RPMI8226 (cell line): ENCODE measurements at places on chromosomes 4 and X.

DNA sequence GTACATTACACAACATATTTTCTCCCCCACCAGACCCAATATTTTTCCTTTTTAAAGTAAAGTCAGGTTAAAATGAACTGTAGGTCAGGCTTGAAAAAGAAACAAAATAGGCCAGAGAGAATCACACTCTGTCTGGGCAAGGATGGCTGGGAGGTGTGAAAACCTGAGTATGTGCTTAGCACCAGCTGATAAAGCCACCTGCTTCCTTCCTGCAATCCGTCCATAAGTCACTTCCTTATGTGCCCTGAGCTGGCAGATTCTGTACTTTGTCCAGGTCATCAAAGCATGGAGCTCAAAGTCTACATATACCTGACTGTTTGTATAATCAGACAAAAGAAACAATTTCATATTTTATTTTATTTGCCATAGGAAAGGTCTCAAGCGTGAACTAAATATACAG is 37.7 kb downstream of the ANTXR2 start:
- DNase-seq = peak; percentile 45

- DNase-seq = no peak
Observed at GRCh38 chrX:41720125-41720779, 3.7 kb upstream of the GPR82 start.

DNA sequence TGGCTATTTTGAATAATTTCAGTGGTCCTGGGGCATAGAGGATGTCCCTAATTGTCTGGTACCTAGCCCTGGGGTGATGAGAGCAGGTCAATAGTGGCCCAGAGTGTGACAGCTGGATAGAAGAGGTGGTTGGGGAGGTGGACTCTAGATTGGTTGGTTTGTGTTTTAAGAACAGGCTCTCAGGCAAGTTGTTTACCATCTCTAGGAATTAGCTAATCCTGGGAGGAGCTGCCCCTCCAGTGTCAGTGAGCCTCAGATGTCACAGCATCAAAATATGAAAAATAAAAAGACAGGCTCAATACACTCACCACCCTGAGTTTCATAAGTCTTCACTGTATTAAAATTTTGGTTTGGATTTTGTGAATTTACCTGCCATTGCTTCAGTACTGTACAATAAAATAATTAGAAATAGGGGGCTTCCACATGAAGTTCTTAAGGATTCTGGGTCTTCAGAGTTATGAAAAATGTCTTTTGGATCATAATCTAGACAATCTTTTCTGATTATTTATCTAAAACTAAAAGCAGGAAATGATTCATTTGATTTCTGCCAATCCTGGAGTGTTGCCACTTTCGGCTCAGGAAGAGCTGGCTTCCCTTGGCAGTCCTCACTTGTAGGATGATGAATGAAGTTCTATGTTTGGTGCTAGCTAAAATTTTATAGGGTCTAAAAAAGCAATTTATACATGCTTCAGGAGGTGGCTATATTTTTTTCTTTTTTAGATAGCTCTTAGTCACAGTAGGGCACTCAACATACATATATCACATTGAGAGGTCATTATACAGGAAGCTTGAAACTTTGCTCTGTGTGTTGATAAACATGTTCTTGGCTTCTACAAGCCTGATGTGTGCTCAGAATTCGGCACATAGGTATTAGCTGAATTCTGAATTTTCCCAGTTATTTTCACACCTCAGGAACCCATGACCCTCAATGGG is 395.1 kb downstream of the RAB28 start:
- DNase-seq = no peak

- peak; percentile 4 for DNase-seq
Observed at GRCh38 chrX:118528071-118528737, 32.6 kb downstream of the DOCK11 start.

DNA sequence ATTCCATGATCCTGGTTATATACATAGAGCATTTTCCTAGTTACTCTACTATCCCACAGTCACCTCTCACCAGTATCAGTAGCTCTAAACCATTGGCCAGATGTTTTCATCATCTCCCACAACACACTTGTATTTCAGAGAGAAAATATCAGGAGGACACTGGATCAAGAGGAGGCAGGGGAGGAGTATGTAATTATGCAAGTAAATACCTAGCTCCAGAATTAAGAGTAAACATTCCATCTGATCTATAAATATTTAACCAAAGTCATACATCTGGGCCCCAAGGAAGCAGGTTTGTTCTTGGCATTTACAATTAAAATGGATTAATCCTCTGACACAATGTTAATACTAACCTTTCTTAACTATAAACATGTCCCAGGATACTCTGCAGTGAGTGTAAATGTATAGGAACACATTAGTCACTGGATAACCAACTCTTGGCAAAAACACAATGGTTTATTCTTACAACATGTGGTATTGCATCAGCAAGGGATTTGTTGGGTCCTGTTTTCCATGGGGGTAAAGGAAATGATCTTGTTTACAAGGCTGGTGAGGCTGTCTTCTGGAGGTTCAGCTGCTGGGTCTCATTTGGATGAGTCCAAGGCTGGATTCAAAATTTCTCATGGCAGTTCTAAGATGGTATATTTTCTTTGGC is 170.1 kb downstream of the ATG4A start:
- DNase-seq = no peak

DNA sequence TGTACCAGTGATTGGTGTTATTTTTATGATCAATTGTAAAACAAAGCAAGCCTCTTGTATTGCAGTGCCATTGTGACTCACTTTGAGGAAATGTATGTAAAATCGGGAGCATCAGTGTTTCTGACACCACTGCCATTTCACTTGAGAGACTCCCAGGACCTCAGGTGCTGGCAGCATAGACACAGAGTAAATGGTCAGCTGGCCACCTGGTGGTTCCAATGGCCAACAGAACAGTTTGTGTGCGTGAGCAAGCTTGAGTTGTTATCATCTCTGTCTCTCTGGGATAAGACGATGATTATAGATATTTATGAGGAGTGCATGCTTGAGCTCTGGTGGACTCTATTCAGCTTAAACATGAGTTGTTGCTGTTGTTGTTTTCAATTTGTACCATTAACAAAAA is 356.6 kb downstream of the GUCY2F start:
- no peak for DNase-seq

GRCh38 chrX:22527302-22527701 is 254.6 kb downstream of the CBLL2 start:
- DNase-seq = no peak

DNA sequence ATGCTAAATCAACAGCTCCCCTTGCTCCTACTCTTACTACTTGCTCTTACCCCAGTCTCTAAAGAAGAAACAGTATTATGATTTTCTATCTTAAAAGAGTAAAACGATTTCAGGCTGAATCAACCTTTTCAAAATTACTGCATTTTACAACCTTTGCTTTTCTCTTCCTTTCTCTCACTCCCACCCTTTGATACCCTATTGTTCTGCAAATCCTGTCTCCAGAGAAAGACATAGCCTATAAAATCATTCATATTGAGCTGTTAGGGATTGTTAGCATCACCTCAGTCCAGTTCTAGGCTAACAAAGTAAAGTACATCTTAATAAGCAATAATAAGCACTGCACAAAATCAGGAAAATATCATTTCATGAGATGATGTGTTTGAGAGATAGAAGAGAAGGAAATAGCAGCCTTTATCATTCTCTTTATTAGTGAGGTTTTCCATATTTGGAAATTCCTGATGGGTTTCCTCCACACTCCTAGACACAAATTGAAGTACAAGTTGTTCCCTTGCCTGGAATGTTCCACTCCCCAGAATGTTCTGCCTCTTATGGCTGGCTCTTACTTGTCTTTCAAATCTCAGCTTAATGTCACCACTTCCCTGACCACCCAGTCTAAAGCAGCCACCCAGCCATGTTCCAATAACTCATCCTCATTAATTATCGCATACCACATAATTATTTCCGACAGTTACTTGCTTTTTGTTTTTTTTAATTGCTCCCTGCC is 219.7 kb downstream of the PALLD start:
- no peak for DNase-seq

- no peak for DNase-seq
Observed at GRCh38 chr4:137946453-137947174, 295.5 kb downstream of the SLC7A11 start.

DNA sequence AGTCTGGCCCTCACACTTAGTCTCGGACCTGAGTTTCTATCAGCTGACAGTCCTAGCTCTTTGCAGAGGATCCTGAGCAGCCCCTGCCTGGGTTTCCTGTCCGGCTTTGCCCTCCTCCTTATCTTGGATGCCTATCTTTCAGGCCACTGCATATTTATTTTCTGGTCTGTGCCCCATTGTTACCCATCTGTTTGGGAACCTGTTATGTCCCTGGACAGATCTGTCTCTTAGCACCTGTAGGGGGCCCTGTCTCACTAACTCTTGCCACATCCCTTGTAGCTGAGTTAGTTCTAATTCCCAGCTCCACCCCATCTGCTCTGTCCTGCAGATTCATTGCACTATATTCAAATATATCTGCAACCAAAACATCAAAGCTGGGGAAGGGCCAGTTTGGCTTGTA is 514.9 kb upstream of the LCORL start:
- DNase-seq = no peak

GRCh38 chr4:158821228-158821971 is 52.6 kb downstream of the FNIP2 start:
- DNase-seq = no peak

DNA sequence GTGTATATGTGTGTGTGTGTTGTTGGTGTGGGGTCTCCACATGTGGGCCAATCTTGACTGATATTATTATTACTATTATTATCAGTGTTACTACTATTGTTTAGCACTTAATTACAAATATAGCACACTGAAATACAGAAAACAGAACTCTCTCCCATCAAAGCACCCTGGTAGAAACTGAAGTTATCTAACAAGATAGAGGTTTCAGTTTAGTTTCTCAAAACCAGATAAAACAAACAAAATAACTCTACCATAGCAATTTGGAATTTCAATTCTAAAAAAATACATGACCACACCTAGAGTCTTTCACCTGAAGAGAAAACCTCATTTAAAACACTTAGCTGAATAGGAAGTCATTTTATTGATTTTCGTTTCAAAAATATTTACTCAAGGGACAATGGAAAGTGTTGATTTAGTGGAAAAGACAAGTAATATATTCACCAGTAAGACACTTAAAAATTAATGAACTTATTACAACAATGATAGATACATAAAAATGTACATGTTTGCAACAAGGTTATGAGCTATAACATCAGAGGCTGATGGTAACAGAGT is 252.3 kb downstream of the PDHA2 start:
- no peak for DNase-seq

DNA sequence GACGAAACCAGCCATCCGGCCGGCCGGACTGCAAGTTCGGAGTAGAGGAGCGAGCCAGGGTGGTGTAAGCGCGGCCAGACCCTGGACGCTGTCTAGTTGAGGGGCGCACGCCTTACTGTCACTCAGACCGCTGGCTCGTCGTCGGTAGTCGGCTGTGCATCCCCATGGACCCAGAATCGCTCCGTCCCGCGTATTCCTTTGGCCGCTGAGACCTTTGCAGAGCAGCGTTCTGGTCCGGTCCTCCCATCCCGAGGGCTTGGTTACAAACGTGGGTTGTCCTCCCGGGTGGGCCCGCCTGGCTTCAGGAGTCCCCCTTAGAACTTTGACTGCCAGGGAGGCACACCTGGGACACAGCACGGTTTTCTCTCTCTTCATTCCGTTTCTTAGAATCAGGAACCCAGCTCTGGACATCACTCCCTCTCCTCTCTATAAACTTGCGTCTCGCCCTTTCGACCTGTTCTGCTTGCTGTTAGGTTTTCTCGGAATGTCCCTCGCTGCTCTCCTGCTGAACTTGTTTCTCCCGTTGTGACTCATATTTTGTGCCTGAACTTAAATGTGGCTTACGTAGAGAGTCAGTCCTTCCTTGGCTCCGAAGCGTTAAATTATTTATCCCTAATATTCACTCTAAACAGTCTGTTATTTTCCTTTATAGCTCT is 672 bp downstream of the PGM2 start:
- no peak for DNase-seq

DNA sequence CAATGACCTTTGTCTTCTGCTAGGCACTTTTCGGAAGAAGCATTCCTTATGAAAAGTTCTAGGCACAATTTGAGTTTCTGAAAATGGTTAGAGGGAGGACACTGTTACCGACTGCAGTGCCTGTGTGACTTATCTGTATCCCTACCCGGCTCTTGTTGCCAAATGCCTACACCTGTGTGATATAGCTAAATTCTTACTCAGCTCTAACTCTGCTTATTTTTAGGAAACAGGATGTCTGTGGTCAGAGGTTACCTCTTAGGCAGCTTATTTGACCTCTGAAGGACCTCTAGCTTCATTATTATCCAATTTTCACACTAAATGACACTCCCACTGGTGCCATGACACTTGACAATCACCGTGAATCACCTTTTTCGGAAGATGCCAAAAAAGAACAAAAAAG is 561.1 kb upstream of the SMIM31 start:
- DNase-seq = peak; percentile 73

GRCh38 chr4:89111833-89112563 is 665 bp downstream of the TIGD2 start:
- DNase-seq = no peak

DNA sequence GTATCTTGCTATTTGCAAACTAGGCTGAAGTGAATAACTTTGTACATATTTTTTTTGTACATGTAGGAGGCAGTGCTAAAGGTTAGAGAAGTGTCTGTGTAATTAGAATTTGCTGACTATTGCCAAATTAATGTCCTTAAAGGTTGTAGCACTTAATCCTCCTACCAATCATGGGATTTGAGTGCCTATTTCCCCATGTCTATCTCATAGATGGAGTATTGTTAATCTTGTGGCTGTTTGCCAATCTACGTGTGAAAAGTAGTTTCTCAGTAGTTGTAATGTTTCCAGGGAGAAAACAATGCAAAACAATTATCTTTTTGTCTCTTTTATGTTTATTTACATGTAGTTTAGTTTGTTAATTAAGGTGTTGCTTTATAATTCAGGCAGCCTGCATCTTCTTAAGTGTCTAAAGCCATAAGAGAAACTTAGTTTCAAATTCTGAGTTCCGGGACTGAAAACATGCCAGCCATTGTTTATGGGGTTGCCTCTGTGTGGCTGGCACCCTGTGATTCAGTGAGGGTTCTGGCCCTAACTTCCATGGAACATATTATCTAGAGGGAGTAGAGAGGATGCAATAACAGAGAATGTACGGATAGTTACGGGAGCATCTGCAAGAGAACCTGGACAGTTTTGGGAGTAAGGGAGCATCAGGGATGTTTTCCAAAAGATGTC is 142.4 kb downstream of the KLHL8 start:
- no peak for DNase-seq

- no peak for DNase-seq
Observed at GRCh38 chr4:140575489-140575888, 6.7 kb upstream of the UCP1 start.

DNA sequence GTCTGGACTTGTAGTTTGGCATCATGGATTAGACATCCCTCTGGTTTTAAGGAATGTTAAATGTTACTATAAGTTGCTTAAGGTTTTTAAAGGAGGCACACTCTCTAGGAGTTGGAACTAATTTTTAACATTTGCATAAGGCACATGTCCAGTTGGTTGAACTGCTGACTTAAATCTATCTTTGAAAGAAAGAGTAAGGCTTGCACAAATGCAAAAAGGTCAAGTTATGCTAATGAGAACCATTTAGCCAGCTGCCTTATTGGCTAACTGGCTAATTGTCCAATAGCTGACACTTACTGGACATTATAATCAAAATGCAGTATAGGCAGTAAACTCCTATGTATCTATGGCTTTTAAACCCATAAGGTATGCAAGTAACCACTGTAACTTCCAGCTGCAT is 206.1 kb upstream of the TTC29 start:
- DNase-seq = no peak
